GM19239 (cell line): ENCODE measurements at places on chromosomes 16 and 17.

DNA sequence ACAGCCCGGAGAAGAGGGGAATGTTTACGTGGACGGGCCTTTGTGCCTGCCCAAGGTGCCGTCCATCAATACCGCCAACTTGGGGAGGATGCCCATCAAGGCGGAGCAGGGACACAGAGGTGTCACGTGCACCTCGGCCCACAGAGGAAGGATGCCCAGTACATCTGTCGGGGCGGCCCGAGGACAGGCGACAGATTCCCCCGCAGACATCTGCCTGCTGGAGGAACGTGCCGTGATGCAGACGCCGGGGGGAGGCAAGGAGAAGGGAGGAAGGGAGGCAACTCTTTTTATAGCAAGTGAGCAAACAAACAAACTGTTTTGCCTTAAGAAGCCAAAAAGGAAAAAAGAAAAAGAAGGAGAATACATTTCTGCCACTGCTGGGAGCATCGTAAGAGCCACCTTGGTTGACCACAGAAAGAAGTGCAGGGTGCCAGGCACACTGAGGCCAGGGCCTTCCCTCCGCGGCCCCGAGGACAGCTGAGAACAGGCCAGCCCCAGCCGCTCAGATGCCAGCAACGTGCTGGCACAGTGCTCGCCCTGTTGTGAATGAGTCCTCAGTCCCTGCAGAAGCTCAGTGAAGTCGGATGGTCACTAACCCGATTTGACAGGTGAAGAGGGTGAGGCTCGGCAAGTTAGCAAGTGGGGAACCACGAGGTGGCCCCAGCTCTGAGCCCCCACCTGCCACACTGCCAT is 146.4 kb downstream of the RBFOX3 start:
- DNase-seq, result no peak

- no peak for DNase-seq
Measured at GRCh38 chr16:84868829-84869472, 49.2 kb downstream of the CRISPLD2 start.

DNA sequence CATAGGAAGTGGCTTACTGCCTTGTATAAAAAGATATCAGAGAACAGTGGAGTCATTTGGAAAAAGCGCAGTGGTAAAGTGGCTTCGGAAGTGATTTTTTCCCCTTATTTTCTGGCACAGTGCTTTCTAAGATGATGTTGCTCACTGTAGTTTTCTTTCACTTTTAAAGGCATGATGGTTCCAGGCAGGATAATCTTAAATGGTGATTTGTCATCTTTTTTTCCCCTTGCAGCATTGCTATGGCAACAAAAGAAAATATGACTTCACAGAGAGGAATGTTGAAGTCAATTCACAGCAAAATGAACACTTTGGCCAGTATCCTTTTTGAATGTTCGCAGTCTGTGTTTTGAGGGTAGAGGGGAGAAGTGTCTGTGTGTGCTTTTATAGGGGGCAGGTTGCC is 42.5 kb downstream of the GOSR1 start:
- no peak for DNase-seq

GRCh38 chr17:70661342-70662222 is 492.2 kb downstream of the KCNJ2 start:
- no peak for DNase-seq

- peak; percentile 62 for DNase-seq
Measured at GRCh38 chr16:2467528-2468232, 3.4 kb upstream of the NTN3 start.

GRCh38 chr16:79151-80054 is 1.4 kb downstream of the MPG start:
- no peak for DNase-seq

DNA sequence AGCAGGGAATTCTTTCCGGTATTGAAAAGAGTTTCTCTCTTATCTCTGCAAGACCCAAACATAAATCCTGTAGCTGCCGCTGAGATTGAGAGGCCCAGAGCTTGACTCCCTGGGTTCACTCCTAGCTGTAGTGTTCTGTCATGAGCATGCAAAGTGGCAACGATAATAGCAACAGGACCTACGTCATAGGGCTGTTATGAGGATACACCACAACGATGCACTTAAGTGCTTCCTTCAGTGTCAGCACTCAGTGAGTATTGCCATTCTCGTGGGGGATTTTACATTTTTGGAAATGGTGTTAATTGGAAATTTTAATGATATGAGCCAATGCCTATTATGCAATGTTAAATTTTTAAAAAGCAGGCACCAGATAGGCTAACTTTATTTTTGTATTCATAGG is 199.8 kb downstream of the CYLD start:
- no peak for DNase-seq

DNA sequence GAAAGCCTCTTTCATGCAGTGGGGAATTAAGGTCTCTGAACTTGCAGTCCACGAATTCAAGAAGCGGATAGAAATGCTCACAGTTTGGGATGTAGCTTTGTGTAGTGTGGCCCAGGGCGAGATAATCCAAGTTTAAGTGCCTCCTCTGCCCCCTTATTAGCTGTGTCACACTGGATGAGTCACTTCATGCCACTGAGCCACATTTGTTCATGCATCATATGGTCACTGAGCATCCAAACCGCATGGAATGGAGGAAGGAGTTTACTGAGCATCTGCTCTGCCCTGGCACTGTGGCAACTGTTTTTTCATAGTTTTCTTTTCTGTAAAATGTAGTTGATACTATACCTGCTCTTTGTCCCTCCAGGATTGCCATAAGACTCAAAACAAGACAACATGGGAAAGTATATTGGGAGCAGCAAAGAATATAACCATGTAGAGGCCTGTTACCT is 15.1 kb upstream of the DHX8 start:
- DNase-seq, result no peak

DNA sequence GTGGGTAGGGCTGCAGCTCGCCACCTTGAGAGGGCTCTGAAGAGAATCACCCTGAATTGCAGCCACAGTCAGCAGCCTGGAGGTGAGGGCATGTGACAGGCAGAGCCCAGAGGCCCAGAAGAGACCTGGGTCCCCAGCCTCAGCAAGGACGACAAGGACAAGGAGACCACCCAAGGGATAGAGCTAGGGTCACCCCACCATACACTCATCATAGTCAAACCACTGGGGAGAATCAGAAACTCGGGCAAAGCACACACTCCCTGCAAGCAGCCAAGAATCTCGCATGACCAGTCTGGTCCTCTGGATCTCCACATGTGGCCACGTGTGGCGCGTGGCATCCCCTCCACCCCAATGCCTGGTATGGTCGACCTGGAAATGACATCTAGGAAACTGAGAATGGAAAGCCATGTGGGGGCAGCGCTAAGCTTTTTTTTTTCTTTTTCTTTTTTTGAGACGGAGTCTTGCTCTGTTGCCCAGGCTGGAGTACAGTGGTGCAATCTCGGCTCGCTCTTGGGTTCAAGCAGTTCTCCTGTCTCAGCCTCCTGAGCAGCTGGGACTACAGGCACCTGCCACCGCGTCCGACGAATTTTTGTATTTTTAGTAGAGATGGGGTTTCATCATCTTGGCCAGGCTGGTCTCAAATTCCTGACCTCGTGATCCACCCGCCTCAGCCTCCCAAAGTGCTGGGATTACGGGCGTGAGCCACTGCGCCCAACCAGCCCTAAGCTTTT is 4.6 kb upstream of the SPHK1 start:
- DNase-seq, result no peak

GRCh38 chr17:11493936-11494335 is 104.3 kb upstream of the DNAH9 start:
- no peak for DNase-seq

- no peak for DNase-seq
Measured at GRCh38 chr17:70037498-70037897, 37.5 kb upstream of the KCNJ16 start.

DNA sequence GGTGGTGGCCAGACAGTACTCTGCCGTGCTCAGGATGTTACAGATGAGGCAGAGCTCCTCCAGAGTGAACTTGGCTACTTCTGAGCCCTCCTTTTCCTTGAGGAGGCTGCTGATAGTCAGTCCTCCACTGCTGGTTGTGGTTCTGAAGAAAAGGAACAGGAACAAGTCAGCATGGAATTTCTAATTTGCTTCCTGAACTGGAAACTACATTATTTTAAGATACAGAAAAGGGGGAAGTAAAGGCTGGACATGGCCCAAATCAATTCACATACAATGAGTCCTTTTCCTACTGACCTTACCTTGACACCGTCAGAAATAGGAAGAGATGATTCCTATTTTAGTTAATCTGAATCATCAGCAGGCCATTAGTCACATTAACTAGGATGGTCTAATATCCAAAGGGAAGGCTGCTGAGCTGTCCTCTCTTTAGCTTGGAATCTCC is 154.2 kb downstream of the VPS53 start:
- no peak for DNase-seq

GRCh38 chr16:11640987-11641817 is 27.1 kb upstream of the SNN start:
- DNase-seq, result no peak

DNA sequence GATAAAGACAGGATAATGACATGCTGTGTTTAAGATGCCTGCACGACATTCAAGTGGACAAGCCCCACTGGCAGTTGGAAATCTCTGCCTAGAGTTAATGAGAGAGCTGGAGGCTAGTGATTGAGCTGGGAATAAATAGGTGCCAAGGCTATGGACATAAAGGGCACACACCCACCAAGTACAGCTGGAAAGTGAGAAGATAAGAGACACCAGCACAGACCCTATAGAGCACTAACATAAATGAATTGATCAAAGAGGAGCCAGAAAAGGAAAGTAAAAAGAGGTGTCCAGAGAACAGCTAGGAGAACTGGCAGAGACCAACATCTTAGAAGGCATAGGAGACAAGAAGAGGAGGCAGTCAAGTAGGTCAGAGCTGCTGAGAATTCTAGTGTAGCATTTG is 101.2 kb downstream of the YPEL2 start:
- DNase-seq, result no peak

- no peak for DNase-seq
Measured at GRCh38 chr17:74764751-74765286, 11.3 kb downstream of the NAT9 start.

DNA sequence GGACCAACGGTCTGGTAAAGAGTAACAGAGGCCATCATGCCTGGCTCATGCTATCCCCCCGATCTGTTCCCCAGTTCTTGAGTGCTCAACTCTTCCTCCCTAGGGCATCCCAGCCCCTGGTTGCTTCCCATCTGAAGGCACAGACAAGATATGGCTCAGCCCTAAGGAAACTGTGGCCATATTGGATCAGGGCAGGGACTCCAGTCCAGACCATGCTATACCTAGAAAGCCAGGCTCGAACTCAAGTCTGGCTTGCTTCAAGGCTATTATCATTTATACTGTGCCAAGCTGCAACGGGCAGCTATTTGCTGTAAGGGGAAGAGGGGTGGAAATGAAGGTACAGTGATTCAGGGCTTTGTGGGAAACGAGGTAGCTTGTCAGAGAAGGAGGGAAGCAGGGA is 2.8 kb downstream of the UBTF start:
- DNase-seq, result no peak

- peak; percentile 34 for DNase-seq
Measured at GRCh38 chr16:23826528-23827045, 9.2 kb upstream of the PRKCB start.

DNA sequence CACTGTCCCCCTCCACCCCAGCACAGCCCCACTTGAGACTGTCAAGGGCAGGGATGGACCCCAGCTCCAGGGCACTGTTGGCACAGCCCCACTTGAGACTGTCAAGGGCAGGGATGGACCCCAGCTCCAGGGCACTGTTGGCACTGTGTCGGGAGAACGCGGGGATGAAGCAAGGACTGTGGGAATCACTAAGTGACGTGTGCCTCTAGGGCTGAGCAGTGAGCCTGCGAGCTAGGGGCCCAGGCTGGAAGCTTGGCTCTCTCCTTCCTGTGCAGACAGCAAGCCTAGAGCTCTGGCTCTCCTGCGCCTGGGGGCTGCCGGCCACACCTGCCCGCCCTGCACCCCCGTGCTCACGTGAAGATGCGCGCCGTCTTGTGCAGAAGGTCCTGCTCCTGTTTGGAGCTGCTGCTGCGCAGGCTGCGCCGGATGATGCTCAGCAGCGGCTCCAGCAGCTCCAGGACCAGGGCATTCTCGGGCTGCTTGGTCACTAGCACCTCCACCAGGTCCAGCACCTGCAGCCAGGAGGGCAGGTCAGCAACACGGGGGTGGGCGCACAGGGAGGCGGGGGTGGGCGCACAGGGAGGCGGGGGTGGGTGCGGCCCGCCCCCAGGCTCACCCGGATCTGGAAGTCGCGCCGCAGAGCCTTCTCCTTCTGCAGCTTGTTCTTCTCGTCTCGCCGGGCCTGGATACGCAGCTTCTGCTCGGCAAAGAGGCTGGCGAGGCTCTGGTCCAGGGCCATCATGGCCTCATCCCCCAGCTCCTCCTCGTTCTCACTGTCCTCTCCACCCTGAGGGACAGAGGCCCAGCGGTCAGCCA is 10.8 kb downstream of the MYBBP1A start:
- no peak for DNase-seq

DNA sequence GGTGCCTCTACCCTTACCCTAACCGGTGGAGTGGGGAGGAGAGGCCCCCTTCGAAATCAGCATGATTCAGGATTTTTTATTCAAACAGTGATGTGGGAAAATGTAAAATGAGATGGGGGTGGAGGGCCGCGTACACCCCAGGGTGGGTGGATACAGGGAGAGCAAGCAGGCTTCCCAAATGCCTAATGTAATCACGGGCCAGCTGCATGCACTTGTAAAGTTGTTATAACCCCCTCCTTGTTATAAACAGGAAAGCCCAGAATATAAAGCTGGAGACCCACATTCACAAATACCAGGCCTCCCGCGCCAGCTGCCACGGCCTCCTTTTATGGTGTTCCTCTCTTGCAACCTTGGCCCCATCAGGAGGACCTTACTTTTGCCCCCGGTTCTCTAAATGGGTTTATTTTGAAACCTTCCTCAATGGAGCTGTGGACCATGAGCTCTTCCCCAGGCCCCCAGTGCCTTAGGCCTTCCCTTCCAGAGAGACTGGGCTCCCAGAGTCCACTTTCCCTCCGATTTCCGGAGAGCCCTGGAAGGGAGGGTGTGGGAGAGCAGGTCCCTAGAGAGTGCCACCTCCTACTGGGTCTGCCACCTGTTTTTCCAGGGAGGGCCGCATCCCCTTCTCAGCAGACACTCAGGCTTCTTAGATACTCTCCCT is 906 bp upstream of the FOXL1 start:
- no peak for DNase-seq

DNA sequence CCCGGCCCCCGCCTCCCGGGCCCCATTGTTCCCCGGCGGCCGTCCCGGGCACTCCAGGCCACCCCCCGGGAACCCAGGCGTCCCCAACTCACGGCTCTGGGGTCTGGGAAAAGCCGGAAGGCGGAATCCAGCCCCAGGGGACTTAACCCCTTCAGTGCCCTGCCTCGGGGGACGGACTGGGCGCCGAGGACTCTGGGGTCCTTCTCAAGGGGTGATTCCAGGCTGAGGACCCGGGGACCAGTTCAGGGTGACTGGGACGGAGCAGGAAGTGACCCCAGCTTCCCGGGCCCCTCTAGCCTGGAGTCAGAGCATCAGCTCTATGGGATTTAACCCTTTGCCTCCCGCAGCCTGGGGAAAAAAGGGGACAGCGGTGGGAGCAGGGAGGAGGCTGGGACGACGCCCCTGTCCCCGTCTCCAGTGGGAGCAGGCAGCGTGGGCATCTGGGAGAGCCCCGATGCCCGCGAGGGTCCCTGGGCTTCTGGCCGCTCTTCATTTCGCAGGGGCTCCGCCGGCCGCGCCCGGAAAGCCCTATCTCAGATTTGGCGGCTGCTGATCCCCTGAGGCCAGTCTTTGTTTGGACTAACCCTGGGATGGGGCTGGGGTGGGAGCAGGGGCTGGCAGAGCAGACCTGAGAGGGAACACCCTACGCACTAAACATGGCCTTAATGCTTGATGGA is at the start of gene ZNF629:
TSS of gene ZNF629 (minus strand) at position 270 of the 677 bp plus-strand sequence. CDS start 2,723 bp downstream, outside the sequence.
- DNase-seq, result peak; percentile 66
